AG08395 (cell line): ENCODE measurements at places on chromosomes 4 and X.

GRCh38 chr4:101871962-101872676, 81.6 kb downstream of the BANK1 start:
- DNase-seq, result no peak

GRCh38 chr4:48073567-48074103, 57.1 kb downstream of the NIPAL1 start:
- DNase-seq, result no peak

- DNase-seq, result peak; percentile 66
Observed at GRCh38 chr4:142549726-142550463, 296.2 kb downstream of the INPP4B start.

DNA sequence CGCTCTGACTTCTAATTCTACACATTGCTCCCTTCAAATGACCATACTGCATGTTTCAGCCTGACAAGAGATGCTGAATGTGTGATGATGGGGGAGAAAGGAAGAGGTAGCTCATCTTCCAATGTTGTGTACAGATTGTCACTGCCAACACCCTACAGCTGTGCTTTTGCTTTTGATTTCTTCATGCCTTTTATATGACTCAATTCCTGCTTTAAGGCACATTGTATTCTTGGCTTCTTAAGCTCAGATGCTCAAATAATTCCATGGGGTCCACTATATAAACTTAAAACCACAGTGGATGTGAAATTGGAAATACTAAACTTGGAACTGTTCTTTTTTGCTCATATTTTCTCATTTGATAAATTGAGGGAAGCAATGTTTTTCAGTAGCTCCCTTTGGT, 183.2 kb upstream of the WDFY3 start:
- DNase-seq, result peak; percentile 18
